ENCODE measurements at places on chromosomes 12 and 14. TPM values are rescaled to one million over a fixed set of nuclear protein-coding genes. Genes with fewer than 3 reads are reported as not detected.

SPATA7 gene
- 75.2 TPM for total RNA-seq

TAS2R19 gene
- 7.6 TPM for total RNA-seq

AMN gene
- 0.23 TPM for total RNA-seq

SIX6 gene
- 0.69 TPM for total RNA-seq

KRT77 gene
- not detected for total RNA-seq

TPPP2 gene
- total RNA-seq, result not detected

TMEM119 gene
- 2.8 TPM for total RNA-seq

KRAS gene
- total RNA-seq, result 73.4 TPM

FAM90A1 gene
- not detected for total RNA-seq

STYK1 gene
- 18.7 TPM for total RNA-seq
